Stromal cell of bone marrow (primary cell): ENCODE measurements at places on chromosomes 4 and X.

GRCh38 chr4:169268951-169269760 lies 1.6 kb downstream of the SH3RF1 start:
- peak; percentile 36 for DNase-seq

- DNase-seq = no peak
Observed at GRCh38 chr4:15714141-15714540, 11.3 kb downstream of the BST1 start.

- no peak for DNase-seq
Observed at GRCh38 chrX:107602694-107603239, 25.5 kb upstream of the PRPS1 start.

GRCh38 chrX:16039834-16040233 lies 83.5 kb upstream of the GRPR start:
- DNase-seq = no peak

DNA sequence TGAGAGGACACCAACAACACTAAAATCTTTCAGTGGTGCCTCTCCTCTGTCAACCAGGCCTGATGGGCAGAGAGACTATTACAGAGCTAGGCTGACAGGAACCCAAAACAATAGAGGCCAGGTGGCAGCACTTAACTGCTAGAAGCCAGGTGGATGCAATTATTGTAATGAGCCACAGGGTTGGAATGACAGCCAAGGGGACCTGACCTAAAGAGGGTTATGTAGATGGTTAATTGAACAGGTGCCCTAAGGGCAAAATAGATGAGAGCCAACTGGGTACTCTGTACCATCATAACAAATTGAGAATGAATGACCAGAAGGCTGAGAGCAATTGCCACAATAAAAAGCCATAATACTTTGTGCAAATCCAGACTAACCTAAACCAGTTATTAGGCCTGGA lies 24.7 kb upstream of the FRAS1 start:
- no peak for DNase-seq

DNA sequence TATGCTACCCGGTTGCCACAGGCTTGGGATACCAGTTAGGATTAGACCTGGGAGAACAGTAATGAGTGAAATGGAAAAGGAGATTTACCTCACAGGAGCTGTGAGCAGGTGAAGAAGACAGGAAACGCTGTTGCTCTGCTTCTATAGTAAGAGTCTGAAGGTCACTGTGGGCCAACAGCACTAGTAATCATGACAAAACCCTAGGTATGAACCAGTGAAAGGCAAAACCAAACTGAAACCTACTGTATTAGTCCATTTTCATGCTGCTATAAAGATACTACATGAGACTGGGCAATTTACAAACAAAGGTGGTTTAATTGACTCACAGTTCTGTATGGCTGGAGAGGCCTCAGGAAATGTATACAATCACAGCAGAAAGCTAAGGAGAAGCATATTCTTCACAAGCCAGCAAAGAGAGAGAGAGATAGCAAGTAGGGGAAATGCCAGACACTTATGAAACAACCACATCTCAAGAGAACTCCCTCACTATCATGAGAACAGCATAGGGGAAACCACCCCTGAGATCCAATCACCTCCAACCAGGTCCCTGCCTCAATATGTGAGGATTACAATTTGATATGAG lies 736.7 kb upstream of the INTU start:
- no peak for DNase-seq

GRCh38 chrX:53678667-53679066 lies 7.9 kb downstream of the HUWE1 start:
- DNase-seq = no peak

- no peak for DNase-seq
Observed at GRCh38 chr4:162869157-162869556, 297.5 kb downstream of the NAF1 start.

GRCh38 chr4:76584241-76585152 lies 149.5 kb downstream of the SHROOM3 start:
- DNase-seq = no peak

GRCh38 chr4:129676934-129677333 lies 581.0 kb downstream of the C4orf33 start:
- no peak for DNase-seq

DNA sequence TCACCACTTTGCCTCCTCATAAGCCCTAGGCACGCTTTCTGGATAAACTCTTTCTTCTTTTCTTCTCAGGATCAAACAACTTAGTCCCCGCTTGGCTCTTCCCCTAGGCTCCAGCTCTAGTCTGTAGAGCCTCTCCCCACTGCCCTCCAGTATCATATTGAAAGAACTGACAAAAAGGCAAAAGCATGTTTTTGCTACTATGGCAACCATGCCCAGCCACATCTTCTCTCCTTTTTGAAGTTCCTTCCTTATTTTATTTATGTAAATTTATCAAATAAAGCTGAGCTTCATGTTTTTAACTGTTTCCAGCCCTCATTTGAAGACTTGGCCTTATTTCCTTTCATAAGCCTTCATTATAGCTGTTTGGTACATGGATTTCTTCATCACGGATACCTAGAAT lies 86.0 kb upstream of the LIMCH1 start:
- DNase-seq = no peak

DNA sequence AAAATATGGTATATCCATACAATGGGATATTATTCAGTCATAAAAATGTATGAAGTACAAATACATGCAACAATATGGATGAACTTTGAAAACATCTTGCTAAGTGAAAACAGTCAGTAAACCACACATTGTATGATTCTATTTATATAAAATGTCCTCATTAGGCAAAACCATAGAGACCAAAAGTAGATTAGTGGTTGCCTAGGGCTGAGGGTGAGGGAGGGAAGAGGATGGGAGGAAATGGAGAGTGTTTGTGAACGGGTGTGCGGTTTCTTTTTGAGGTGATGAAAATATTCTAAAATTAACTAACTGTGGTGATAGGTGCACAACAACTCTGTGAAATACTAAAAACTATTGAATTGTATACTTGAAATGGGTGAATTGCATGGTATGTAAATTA lies 29.6 kb downstream of the TEX11 start:
- DNase-seq = no peak

GRCh38 chr4:94626942-94627341 lies 130.8 kb upstream of the BMPR1B start:
- DNase-seq = no peak

GRCh38 chr4:76562836-76563453 lies 127.9 kb downstream of the SHROOM3 start:
- no peak for DNase-seq

DNA sequence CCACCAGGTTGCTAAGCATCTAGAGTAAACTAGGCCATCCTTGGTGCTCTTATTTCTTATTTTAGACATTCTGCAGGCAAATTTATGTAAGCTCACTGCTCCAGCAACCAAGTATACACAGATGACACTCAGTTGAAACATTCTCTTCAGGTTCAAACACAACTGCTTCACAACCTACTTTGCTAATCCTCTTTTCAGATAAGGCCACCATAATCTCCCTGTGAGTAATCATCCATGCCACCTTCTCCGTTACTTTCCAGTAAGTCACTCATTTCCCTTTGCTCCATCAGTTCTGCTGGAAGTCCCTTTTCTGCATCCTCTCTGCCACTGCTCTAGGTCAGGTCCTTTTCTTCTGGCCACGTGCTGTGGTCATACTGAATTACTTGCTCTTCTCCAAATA lies 120.2 kb upstream of the WDFY3 start:
- no peak for DNase-seq

DNA sequence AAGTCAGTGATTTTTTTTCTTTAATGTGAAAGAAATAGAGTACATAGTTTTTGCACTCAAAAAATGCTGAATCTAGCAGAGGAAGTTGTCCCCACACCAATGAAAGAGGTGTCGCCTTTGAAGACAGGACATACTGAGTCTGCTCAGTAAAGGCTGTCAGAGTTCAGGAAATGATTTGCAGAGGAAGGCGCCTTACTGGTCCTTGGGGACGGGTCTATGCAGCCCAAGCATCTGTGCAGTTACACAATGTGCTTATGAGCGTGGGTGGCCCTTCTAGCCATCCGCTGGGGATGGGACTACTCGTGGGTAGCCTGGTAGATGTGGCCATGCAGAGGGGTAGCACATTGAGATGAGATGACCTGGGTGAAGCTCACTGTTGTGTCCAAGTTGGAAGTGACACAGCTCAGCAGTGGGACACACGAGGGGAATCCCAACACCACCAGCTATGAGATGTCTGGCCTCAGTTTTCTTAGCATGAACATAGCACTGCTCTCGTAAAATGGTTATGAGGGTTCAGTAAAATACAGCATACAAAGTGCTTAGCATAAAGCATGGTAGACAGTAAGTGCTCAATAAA lies 116.5 kb upstream of the RBPJ start:
- no peak for DNase-seq

GRCh38 chr4:153502584-153502983 lies 36.4 kb downstream of the TMEM131L start:
- DNase-seq = no peak

GRCh38 chr4:40763228-40763716 lies 13.5 kb downstream of the NSUN7 start:
- DNase-seq = peak; percentile 33

GRCh38 chrX:3717742-3718420 lies 4.4 kb upstream of the PRKX start:
- no peak for DNase-seq

DNA sequence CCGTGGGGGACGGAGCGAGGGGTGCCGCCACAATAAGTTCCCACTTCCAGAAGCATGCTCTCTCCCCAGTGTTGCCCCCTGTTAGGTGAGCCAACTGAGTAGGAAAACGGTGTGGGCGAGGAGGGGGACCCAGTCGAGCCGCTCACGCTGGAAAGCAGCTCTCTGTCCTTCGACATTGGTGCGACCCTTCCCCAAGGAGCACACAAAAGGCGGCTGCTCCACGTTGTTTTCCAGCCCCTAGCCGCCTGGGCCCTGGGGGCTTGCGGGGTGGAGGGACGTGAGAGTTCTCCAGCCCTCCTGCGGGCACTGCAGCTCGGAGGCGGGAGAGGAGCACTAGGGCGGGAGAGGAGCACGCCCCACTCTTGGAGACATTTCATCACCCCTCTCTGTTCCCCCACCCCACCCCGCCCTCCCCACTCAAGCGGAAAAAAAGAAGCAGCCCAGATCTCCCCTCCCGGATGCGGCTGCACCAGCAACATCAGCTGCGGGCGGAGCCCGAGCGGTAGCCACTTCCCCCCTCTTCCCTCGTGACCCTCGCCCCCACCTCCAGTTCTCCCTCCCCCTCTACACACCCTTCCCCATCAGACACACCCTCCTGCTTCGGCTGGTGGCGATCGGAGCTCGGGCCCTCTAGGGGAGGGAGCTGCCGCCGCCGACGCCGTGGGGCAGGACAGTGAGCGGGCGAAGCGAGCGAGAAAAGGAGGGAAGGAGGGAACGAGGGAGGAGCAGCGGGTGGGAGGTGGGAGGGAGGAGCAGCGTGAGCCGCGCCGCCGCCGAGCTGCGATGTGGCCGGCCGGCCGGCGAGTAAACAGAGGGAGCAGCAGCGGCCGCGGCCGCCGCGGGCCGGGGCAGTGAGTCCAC lies at the start of gene DOCK11:
DOCK11 (plus strand) TSS at position 755 of the 861 bp plus-strand sequence. CDS start 157 bp downstream, outside the sequence.
- peak; percentile 64 for DNase-seq

GRCh38 chr4:41652971-41653370 lies 95.6 kb downstream of the PHOX2B start:
- DNase-seq = no peak

- no peak for DNase-seq
Observed at GRCh38 chr4:109275066-109275745, 27.3 kb downstream of the COL25A1 start.

- no peak for DNase-seq
Observed at GRCh38 chr4:16617011-16617410, 281.4 kb downstream of the LDB2 start.

- DNase-seq = no peak
Observed at GRCh38 chrX:15107367-15107988, 162.4 kb downstream of the ASB9 start.

DNA sequence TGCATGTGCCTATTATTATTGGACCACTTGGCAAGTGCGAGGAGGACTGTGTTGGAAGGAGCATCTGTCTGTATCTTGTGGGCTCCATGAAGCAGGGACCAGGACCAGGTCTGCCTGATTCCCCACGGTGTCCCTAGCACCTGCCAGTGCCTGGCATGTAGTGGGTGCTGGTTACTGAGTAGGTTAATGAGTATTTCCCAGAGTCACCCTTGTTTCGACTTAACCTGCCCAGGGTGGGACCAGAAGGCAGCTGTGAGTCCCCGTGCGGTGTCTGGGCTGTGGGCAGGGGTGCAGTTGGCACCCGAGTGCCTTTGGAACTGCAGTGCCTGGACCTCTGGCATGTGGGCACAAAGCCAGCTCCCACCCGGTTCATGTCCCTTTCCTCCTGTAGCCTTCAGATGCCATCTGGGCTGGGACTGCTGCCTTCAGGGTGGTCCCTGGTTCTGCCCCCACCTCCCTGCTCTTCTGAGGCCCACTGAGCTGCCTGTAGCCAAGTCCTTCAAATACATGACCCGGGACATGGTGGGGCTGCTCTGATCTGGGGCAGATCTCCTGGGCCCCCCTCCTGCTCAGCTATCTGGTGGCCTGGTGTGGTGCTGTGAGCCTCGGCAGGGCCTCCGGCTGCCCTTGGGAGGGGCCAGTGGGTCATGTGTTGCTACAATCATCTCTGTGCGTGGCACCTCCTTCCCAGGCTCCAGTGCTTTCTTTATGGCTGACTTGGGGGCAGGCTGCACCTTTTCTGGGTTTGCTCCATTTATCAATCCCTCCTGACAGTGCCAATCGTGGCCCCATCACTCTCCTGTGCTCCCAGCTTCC lies 53.0 kb upstream of the SORCS2 start:
- DNase-seq = no peak
